ENCODE measurements at places on chromosomes 13 and 19. TPM values are rescaled to one million over a fixed set of nuclear protein-coding genes. Genes with fewer than 3 reads are reported as not detected.

The CGB2 gene
- total RNA-seq = not detected

The ARRDC5 gene
- total RNA-seq = not detected

The CD37 gene
- total RNA-seq = not detected

The SOX1 gene
- total RNA-seq = not detected

The FBXO27 gene
- total RNA-seq = 7.2 TPM

The CERS1 gene
- total RNA-seq = 1.1 TPM

The CASP14 gene
- not detected for total RNA-seq

The FAM124A gene
- total RNA-seq = 3.3 TPM

The ZNF433 gene
- 4.9 TPM for total RNA-seq

The SLC25A41 gene
- total RNA-seq = not detected

The SMIM24 gene
- total RNA-seq = not detected

The ZNF837 gene
- total RNA-seq = 3.4 TPM
